ENCODE measurements at places on chromosomes 2 and 18. TPM values are rescaled to one million over a fixed set of nuclear protein-coding genes. Genes with fewer than 3 reads are reported as not detected.

Gene ALLC
- total RNA-seq: not detected

Gene KLHL30
- total RNA-seq: not detected

Gene CWC22
- total RNA-seq: 9.4 TPM

Gene RAX
- not detected for total RNA-seq

- DNase-seq: peak; percentile 44
These were observed 7.2 kb downstream of the POMC start for GRCh38 chr2:25161055-25161781.

DNA sequence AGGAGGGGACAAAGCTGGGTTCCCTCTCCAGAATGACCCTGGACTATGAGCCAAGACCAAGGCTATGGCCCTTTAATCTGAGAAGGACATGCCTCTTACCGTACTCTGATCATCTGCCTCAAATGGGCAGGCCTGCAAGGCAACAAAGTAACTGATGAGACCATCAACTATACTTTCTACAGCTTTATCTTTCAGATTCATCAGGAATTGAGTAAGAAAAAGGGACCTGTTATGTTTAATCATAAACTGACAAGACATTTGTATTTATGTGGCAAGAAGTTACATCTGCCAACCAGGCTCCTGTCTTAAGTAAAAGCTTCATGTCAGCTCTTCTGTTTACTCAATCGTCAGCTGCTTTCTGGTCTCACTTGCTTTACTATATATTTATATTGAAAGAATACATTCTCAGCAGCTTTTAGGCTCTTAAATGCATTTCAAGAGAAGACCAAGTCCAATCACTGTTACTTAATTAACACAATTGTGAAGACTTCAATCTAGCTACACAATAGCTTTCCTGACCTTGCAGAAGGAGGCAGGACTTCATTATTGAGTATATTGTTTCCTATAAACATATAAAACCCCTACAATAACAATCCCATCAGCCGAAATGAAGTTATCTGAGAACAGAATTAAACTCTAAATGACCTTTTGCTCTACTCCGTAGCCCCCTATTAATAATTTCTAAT lies 163.8 kb downstream of the ETAA1 start:
- no peak for DNase-seq
